Caki2 (cell line): ENCODE measurements at places on chromosomes 11 and 22.
A peak's percentile ranks its signal among the peaks of the same experiment; 100 is the strongest.

- DNase-seq: no peak
Measured at GRCh38 chr11:113638376-113638775, 67.7 kb downstream of the TMPRSS5 start.

GRCh38 chr11:117303646-117304315, 12.3 kb downstream of the BACE1 start:
- no peak for DNase-seq

DNA sequence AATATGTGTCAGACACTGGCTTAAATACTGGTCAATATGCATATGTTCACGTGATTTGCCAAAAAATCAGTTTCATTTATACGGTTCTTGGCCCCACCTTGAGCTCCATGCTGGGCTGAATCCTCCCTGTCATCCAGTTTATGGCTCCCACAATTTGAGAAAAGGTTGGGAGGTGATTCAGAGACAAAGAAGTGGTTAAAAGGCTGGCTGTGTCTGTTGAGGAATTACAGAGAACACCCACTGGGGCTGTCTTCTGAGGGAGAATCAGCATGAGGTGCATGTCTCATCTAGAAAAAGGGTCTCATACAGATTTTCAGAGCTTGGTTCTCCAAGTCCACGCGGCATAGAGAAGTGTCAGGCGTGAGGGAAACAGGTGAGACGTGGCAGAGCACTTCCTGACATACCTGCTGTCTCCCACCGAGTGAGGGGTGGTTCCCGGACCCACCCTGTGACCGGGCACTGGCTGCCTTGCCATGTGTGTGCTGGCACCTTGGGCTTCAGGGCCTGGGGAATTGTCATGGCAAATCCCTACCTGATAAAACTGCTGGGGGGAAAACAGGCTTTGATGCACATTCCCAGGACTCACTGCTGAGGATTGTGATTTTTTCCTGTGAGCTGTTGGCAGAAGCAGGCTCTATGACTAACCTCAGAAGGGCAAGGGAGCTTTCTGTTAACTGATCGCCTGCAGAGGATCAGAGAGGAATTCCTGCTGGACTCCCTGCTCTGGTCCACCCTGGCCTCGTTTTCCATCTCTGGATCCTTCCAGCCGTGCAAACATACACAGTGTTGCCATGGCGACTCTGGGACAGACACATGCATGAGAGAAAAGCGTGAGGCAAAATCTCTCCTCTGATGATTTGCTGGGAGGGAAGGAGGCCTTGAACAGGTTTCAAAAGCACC, 223.6 kb downstream of the ADAMTS15 start:
- peak; percentile 12 for DNase-seq

- DNase-seq: peak; percentile 99
Measured at GRCh38 chr11:10490398-10491241, 35.6 kb downstream of the AMPD3 start.

GRCh38 chr11:67699521-67699920, 25.1 kb upstream of the ALDH3B2 start:
- no peak for DNase-seq
